ENCODE measurements at places on chromosomes 13 and 19. TPM values are rescaled to one million over a fixed set of nuclear protein-coding genes. Genes with fewer than 3 reads are reported as not detected.

DNA sequence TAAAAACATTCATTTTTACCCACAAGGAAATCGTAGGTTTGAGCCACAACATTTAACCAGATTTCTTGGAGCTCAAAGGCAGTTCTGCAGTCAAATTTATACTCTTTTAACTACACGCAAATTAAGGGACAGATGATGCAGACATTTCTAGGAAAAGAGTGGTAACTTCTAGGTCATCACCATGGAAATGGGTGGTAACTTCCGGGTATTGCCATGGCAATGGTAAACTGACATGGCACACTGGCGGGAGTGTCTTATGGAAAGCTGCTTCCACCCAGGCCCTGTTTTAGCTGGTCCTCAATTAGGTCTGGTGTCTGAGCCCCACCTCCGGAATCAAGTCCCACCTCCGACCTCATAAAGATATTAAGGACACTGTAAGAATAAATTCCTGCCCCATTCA lies 10.4 kb upstream of the LYPD5 start:
- no peak for DNase-seq

The HSPB6 gene
- total RNA-seq, result not detected

DNA sequence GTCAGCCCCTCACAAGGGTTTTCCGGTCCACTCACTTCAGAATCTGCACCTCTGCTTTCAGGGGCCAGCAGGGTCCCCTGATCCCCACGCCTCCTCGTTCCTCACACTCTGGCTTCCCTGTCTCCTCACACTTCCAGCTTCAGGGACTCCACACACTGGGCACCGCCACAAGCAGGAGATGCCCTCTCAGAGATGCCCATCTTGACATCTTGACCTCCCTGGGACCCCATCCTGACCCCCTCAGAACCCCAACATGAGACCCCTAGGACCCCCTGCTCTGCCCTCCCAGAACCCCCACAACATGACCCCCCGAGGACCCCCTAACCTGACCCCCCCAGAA lies 2.7 kb downstream of the MAP2K2 start:
- no peak for DNase-seq

The METTL21C gene
- total RNA-seq, result not detected

The ZNF763 gene
- 0.85 TPM for total RNA-seq

DNA sequence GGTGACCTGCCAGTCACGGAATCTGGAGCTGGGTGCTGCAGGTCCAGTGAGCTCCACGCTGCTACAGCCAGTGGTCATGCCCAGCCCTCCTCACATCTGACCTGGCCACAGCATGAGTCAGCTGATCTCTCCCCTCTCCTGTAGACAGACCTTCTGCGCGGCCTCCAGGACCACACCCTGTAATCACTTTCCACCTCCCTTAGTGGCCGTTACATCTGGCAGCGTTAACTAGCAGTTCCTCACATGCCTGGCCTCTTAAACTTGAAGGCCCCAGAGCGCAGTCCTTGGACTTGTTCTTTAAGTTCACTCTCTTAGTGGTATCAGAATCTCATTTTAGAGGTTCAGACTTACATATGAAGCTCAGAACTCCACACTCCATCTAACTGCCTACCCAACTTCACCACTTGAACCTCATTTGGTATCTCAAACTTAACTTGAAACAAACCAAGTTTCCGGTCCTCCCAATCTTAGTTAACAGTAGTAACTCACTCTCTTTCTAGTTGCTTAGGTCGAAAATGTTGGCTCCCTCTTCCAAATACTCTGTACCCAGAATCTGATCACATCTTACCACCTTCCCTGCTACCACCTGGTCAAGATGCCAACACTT lies 22.7 kb downstream of the MIPEP start:
- no peak for DNase-seq

The MVB12A gene
- 51.1 TPM for total RNA-seq

DNA sequence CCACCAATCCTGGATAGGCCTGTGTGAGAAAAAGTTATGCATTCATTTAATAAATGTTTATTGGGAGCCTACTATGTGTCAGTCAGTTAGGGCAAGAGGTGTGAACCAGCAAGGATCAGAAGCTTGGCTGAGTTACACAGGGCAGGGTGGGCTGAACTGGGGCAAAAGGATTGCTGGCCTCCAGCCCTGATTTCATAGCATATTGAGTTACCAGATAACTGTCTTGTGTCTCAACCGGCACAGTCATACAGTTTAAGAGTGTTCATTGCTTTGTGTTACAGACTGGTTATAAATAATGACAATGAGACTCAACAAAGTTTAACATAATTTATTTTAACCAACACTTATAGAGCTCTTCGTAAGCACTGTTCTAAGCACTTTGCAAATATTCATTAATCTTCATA lies 253.8 kb downstream of the DLEU7 start:
- DNase-seq, result no peak

- DNase-seq, result no peak
Observed at GRCh38 chr19:49678985-49679770, 2.1 kb downstream of the PRMT1 start.

GRCh38 chr13:21075379-21076249 lies 14.2 kb upstream of the LATS2 start:
- DNase-seq, result peak; percentile 45

GRCh38 chr19:13734751-13735150 lies 29.6 kb upstream of the MRI1 start:
- DNase-seq, result no peak

The GGACT gene
- 5.3 TPM for total RNA-seq

DNA sequence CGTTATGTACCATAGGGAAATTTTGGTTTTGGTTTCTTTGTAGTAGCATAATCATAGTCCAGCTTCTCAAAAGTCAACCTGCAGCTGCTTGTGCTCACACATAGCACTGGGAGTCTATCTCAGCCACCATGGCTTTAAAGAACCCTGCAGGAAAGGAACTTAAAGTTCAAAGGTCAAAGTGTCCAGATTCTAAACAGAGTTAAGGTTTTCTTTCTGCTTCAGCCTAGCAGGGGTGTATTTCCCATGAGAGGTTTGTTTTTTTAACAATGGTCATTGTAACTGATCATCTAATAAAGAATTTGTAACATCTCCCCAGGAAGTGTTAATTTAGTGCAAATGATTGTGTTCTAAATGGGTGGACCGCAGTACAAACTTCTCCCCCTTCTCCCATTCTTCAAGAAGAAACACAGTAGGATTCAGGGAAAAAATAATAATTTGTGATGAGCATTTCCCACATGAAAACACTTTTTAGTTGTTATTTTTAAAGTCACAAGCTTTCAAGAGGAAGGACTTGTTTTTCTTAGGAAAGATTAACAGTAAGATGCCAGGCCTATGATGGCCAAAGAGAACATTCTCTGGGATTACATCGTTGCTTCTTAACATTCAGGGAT lies 168.0 kb downstream of the EFNB2 start:
- DNase-seq, result no peak

GRCh38 chr13:52862358-52863206 lies 14.1 kb upstream of the PCDH8 start:
- DNase-seq, result no peak

The SLC10A2 gene
- total RNA-seq, result not detected

The CYP4F12 gene
- total RNA-seq, result 0.19 TPM

DNA sequence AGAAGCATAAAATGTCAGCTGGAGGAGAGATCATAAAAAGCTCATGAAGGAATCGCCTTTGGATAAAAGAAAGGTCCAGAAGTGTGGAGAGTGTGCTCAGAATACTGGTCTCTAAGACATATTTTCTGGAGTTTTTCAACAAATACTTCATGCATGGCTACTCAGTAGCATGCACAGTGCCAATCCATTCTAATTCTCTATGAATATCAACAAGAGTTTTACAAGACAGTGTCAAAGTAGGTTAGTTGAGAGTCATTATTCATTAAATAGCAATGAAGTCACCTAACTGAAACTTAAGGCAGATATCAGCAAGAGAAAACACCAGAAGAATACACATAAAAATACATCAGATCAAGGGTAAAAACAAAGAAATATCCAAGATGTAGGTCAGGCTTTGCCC lies 1243.2 kb upstream of the SLC10A2 start:
- DNase-seq, result no peak

- peak; percentile 68 for DNase-seq
Observed at GRCh38 chr13:95834134-95834765, 157.3 kb downstream of the DNAJC3 start.

GRCh38 chr13:98641075-98641474 lies 64.2 kb upstream of the STK24 start:
- no peak for DNase-seq

GRCh38 chr19:16061943-16062342 lies 14.4 kb upstream of the TPM4 start:
- peak; percentile 92 for DNase-seq
